ENCODE measurements at places on chromosomes 7 and 10. TPM values are rescaled to one million over a fixed set of nuclear protein-coding genes. Genes with fewer than 3 reads are reported as not detected.

Gene GJD4
- total RNA-seq = not detected

Gene ITIH5
- total RNA-seq = 0.67 TPM

Gene ZNF800
- 8.5 TPM for total RNA-seq

Gene LIPJ
- not detected for total RNA-seq

Gene PTPRN2
- total RNA-seq = 0.74 TPM

Gene DMBT1
- not detected for total RNA-seq

Gene SLC39A12
- not detected for total RNA-seq

Gene KCP
- total RNA-seq = 0.17 TPM

Gene NKX6-2
- total RNA-seq = not detected
